ENCODE measurements at places on chromosomes 13 and 19. TPM values are rescaled to one million over a fixed set of nuclear protein-coding genes. Genes with fewer than 3 reads are reported as not detected.
A peak's percentile ranks its signal among the peaks of the same experiment; 100 is the strongest.

- DNase-seq: no peak
Measured at GRCh38 chr13:52356327-52356726, 49.6 kb downstream of the THSD1 start.

VSTM1 gene
- not detected for total RNA-seq

DNA sequence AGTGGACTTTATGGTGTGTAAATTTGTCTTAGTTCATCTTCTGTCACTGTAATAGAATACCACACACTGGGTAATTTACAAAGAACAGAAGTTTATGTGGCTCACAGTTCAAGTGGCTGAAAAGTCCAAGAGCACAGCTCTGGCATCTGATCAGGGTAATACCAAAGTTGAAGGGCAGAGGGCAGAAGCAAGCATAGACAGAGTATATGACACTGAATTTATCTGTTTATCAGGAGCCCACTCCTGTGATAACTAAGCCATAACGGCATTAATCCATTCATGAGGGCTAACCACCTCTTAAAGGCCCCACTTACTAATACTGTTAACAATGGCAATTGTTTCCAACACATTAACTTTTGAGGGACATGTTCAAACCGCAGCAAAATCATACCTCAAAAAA is 4.0 kb upstream of the RFXAP start:
- no peak for DNase-seq

DNA sequence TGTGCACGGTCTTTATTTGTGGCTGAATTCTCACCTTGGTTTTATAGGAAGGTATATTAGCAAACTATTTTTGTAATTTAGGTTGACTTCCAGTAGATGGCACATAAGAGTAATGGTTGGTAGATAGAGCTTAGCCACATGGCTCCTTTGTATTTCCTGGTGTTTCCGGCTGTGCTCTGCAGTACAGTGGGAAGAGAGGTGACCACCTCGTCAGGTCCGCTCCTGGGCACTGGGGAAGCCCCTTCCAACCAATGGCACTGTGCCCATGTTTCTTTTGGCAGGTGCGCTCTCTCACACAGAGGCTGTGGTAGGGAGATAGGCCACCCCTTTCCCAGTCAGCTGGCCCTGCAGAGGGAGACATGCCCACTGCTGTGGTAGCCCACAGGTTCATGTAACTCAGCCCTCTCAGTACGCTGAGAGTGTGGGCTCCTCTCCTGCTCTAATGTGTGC is 74.3 kb upstream of the ATP12A start:
- DNase-seq: peak; percentile 72

SIGLEC10 gene
- not detected for total RNA-seq

SLC25A23 gene
- 35.2 TPM for total RNA-seq

- no peak for DNase-seq
Measured at GRCh38 chr19:18562086-18562485, 4.4 kb downstream of the KXD1 start.

- peak; percentile 65 for DNase-seq
Measured at GRCh38 chr19:40155749-40156265, 35.4 kb upstream of the MAP3K10 start.

FBXO17 gene
- 75.6 TPM for total RNA-seq

GRCh38 chr19:38727868-38728660 is 16.2 kb downstream of the CAPN12 start:
- no peak for DNase-seq

DNA sequence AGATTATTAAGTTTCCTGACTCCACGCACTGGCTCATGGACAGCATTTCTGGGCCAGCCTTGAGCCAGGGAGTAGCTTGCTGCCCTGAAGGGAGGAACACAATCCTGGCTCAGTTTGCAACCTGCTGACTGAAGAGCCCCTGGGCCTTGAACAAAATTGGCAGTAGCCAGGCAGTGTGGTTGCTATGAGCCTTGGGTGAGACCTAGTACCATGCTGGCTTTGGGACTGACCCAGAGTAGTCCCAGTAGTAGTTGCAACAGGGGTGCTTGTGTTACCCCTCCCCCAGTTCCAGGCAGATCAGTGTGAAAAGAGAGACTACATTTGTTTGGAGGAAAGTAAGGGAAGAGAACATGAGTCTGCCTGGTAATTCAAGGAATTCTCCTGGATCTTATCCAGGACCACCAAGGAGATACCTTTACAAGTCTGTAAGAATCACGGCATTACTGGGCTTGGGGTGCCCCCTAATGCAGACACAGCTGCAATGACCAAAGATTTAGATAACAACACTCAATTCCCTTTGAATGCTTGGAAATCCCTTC is 22.0 kb downstream of the ITGBL1 start:
- peak; percentile 86 for DNase-seq

DNA sequence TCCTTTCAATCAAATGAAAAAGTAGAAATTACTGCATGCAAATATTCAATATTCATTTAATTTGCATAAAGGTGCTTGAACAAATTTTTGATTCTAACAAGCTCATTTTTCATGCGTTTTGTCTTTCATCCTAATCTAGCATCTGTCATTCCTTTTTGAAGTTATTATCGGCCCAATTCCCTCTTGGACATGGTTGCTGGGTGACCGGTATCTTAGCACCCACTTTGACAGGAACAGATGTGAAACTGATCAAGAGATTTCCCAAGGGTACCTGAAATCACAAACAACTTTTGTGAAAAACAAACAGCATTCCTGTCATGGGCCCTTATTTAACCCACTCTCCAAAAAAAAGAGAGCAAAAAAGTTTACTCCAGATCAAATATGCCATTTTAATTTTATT is 13.3 kb downstream of the DACH1 start:
- no peak for DNase-seq

CYP4F8 gene
- not detected for total RNA-seq

DNA sequence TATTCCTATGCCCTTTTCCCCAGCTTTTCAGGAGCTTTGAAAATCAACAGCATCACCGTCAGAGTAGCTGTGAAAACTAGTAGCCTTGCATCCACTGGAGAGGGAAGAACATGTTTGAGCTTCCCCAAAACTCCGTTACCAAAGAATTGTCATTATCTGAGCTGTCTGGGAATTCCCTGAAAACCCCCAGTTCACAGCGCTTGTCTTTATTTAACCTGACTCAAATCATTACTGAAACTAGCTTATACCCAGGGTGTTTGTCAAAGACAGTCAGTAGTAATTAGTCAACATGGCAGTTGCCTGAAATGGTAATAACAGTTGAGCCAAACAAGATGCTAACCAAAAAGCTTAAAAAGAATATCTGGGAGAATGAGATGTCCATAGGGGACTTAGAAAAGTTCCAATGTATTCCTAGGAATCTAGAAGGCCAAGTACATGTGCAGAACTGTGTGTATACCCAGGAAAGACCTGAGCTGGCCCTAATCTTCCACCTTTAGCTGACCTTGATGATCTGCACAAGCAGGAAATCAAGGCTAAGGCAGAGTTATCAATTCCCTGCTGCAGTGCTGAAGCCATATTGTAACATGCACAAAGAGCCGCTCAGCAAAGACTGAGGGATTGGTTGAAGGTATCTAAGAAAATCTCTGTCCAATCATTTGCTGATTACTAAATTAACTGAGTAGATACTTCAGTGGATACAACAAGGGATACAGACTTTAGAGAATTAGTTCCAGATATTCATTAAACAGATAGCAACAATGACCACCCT is 130.8 kb downstream of the KL start:
- DNase-seq: no peak

GRCh38 chr13:75774176-75774575 is 138.0 kb downstream of the LMO7 start:
- DNase-seq: no peak

DNA sequence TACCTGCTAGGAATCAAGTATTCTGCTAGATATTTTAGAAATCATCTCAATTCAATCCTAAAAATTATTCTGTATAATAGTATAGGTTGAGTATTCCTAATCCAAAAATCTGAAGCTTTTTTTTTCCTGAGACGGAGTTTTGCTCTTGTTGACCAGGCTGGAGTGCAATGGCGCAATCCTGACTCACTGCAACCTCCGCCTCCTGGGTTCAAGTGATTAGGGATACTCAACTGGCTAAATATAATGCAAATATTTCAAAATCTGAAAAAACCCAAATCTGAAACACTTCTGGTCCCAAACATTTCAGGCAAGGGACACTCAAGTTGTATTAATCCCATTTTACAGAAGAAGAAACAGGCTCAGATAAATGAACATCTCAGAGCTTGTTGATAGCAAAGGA is 17.2 kb upstream of the USPL1 start:
- DNase-seq: no peak

- DNase-seq: no peak
Measured at GRCh38 chr13:60112771-60113170, 51.0 kb downstream of the DIAPH3 start.

PDE4C gene
- total RNA-seq: 1.1 TPM

FKBP8 gene
- total RNA-seq: 277 TPM

PLIN4 gene
- total RNA-seq: 0.77 TPM

ZNF799 gene
- 8.6 TPM for total RNA-seq

DNA sequence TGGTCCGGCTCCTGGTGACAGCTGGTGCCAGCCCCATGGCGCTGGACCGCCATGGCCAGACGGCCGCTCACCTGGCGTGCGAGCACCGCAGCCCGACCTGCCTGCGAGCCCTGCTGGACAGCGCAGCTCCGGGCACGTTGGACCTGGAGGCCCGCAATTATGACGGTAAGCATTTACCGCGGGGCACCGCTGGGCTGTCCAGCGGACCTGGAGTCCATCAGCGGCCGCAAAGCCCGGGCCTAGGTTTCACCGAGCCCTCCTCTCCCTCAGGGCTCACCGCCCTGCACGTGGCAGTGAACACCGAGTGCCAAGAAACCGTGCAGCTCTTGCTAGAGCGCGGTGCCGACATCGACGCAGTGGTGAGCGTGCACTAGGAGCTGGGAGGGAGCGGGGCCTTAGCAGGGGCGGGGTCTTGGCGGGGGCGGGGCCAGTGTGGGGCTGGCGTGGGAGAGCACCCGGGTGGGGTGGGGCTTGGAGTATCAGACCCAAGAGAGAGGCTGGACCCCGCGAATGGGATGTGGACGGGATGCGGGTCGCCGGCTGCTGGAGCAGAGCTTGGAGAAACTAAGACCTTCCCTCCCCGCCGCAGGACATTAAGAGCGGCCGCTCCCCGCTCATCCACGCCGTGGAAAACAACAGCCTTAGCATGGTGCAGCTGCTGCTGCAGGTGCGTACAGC is 8.7 kb downstream of the BCL3 start:
- peak; percentile 78 for DNase-seq

ARHGEF7 gene
- 53.5 TPM for total RNA-seq

RAB4B gene
- 39.5 TPM for total RNA-seq
